ENCODE measurements at places on chromosomes 5 and 9.

DNA sequence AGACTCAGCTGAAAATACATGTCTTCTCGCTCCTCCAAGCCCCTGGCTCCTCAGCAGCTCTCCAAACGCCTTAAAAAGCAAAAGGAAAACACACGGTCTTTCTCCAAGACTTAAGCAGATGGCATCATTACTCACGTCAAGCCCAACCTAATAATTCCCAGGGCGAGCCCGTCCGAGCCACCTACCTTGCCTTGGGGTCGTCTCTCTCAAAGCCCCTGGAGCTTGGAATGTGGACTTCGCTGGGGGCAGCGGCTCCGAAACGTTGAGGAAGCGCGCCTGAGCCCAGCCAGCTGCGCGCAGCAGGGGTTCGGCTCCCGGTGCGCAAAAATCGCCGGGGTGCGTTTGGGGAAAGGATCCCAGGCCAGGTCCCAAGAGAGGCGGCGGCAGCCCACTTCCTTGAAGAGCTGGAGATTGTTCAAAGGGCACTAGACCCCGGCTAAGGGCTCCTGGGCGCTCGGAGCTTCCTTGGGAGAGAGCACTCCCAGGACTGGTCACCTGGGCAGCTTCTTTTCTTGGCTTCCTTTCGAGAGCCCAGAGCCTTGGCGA, 395 bp downstream of the DRD1 start:
- DNase-seq, result no peak

- no peak for DNase-seq
Measured at GRCh38 chr5:91058575-91058974, 324.5 kb downstream of the ARRDC3 start.

- DNase-seq, result no peak
Measured at GRCh38 chr5:59484618-59485017, 408.9 kb downstream of the PDE4D start.

DNA sequence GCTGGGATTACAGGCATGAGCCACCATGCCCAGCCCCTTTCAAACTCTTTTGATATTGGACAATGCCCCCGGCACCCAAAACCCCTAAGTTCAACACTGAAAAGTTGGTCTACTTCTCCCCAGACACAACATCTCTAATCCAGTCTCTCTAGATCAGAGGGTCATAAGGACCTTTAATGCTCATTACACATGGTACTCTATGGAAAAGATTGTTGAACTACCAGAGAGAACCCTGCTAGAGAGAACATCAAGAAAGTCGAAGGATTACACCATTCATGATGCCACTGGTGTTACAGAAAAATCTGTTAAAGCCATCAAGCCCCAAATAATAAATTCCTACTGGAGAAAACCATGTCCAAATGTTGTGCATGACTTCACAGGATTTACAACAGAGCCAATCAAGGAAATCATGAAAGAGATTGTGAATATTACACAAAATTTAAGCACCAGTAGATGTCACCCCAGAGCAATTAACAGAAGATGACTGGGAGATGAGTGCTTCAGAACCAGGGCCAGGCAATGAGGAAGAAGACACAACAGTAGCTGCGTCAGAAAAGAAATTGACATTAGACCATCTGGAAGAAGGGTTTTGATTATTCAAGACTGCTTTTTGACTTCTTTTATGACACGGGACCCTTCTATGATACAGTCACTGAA, 28.3 kb upstream of the NIPAL4 start:
- DNase-seq, result no peak

DNA sequence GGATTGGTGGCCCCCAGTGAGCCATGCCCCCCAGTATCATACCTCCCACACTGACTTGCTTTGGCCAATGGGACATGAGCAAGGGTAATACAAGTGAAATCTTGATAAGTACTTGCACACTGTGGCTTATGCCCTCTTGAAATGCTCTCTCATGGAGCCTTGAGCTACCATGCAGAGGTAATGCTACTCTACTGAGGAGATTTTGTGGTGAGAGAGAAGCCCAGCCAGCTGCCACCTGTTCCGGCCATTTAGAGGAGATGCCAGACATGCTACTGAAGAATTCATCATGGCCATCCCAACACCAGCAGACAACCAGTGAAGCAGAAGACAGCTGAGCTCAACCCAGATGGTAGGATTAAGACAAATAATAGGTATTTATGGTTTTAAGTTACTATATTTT, 299.5 kb downstream of the MEF2C start:
- no peak for DNase-seq

- DNase-seq, result no peak
Measured at GRCh38 chr5:86964889-86965288, 302.8 kb upstream of the RASA1 start.

DNA sequence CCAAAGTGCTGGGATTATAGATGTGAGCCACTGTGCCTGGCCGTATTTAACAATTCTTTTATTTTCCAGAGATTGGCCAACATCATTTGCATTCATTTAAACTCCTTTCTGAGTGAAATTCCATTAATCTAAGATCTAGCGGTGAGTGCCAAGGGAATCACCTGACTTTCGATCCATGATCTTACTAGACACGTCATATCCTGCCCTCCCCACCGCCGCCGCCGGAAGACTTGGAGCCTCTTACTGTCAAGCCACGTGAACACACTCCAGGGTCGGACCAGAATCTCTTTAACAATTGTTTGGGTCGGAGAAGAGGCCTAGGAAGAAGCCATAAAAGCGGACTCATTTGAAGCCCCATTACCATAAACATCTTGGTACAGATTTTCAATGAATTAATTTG, 12.9 kb downstream of the INPP5E start:
- DNase-seq, result no peak

GRCh38 chr5:74393943-74394342, 246.6 kb downstream of the ENC1 start:
- DNase-seq, result no peak

GRCh38 chr9:133273819-133274218, 1.2 kb downstream of the ABO start:
- DNase-seq, result no peak

DNA sequence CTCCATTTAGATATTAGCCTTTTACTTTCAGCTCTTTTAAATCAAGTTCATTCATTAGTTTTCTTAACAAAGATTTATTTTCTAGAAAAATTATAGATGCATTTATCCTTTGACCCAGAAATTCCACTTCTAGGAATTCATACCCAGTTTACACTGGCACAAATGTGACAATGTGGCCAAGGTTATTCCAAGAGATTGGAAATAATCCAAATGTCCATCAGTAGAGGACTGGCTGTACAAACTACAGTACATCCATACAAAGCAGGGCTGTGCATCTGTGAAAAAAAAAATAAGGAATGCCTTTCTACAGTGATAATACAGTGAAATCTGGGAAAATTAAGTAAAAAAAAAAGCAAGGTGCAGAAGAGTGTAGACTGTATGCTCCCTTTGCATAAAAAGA, 149.2 kb downstream of the GABBR2 start:
- no peak for DNase-seq

DNA sequence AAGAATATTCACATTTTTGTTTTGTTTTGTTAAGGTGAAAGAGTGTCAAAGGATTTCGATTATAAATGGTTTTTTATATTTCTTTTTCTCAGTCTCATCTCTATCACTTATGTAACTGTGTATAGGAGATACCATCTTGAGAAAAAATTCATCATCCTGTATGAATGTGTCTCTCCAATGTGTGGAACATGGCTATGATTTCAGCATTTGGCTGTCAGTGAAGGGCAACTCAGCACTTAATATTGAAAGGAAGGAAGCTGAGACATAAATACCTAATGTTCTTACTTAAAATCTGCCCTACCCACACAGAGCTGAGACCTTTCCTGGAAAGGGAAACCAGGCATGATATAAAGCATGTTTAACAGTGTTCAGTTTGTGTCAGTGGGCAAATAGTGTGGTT, 474.2 kb upstream of the RIOK2 start:
- DNase-seq, result no peak

GRCh38 chr5:101728933-101729332, 567.2 kb downstream of the SLCO4C1 start:
- DNase-seq, result no peak

DNA sequence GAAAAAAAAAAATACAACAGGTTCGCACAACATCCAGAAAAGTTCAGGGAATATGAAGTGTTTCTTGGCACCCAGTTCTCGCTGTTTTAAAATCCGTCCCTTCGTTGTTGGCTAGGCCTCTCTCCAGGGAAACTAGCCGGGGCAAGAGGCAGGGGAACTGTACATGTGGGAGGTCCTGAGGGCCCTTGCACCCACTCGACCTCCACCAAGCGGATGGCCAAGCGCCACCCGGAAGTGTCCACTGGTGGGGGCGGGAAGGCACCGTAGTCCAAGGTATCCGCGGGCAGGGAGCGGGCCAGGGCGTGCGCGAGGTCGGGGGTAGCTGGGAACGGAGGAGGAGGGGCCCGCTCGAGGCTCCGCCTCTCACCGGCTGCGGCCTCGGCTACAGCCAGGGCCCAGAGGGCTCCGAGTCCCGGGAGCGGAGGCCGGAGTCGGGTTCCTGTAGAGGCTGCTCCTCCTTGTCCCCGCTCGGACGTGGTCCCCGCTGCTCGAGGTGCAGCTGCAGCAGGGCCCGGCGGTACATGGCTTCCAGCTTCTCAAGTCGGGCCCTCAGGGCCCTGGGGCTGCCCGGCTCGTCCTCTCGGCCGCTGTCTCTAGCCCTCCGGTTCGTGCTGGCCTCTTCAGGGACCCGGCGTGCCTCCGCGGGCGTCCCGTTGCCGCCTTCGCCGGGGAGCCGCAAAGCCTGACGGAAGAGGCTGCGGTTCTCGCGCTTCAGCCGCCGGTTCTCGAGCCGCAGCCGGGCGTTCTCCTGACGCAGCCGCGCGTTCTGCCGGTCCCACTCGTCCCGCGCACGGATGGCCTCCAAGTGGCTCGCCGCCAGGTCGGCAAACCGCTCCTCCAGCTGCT, 720 bp downstream of the TUSC1 start:
- no peak for DNase-seq

- DNase-seq, result no peak
Measured at GRCh38 chr5:148005788-148006520, 57.8 kb upstream of the SPINK5 start.

DNA sequence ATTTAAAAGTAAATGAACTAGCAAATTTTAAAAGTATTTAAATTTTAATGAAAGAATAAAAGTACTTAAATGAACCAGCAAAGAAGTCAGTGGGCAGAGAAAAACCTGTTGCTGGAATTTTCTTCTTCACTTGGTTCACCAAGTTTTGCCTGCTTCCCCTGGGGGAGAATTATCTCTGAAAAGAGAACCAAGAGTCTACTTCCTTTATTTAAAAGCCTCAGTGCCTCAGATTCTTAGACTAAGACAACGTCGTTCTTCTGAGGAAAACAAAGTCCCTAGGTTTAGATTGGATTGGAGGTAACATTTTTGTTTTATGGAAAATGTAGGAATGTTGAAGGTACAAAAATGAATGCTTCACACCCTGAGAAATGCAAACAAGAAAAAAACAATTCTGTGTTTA, 7.4 kb upstream of the KLF4 start:
- DNase-seq, result no peak

DNA sequence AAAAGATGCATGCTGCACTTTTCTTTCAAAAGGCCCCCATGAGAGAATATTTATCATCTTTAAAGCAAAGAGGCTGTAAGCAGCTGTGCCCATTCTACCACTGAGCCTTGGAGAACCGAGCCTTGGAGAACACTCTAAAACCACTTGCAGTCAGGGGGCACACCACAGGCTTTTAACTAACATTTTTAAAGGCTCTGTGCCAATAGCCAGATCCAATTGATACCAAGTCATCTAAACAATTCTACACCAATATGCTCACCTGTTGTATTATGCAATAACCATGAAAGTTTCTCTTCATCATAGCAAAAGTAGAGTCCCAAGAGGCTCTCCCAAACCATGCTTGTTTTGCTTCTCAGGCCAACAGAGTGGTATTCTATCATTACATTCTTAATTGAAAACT, 1090.5 kb upstream of the SEMA6A start:
- no peak for DNase-seq

DNA sequence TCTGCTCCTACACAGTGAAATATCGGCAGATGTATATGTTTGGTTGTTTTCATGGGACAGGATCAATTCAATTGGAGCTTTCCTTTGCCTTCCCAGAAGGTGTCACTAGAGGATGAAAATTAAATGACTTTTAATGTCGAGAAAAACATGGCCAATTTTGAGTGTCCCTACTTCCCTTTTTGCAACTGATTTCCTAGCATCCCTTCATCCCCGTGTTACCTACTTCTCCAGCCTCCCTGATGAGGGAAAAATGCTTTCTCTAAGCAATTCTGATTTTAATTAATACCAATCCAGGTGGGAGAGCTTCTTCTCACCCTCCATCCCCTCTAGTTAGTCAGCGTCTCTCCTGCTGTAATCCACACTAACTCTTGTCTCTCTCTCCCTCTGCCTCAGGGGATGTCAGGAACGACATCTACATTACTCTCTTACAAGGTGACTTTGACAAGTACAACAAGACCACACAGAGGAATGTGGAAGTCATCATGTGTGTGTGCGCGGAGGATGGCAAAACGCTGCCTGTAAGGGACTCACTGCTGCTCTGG, 64.9 kb downstream of the DOCK2 start:
- DNase-seq, result no peak

Measured in NCI-H510A (cell line).